ENCODE measurements at places on chromosomes 2 and 18.

- DNase-seq = no peak
Observed at GRCh38 chr2:118250463-118250862, 162.2 kb downstream of the INSIG2 start.

GRCh38 chr2:184040230-184040629 is 558.1 kb upstream of the ZNF804A start:
- no peak for DNase-seq

DNA sequence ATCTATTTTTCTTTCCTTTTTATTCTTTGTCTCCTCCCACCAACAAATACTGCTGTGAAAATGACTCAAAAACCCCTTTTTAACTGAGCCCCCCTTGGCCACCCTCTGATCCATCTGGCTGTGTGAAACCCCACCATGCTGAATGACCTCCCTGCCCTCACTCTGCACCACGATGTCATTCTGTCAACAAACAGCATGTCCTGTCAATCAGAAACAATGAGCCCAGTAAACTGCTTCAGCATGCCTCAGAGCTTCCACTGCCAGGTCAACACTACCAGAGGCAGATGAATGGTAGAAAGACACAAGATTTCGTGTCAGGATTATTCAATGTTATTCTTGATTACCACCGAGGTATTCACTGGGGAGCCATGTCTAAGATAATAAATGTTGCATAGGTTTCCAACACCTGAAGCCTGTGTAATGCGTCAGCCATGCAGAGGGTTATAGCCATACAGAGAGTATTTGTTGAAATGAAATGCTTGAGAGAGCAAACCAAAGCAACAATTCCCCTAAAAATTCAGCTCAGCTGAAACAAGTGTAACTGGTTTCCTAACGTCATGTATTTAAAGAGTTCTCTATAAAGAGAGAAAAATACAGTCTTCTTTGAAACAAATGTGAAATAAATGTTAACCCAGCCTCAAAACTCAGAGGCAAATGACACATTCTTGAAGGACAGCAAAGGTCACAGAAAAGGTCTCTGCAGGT is 76.7 kb downstream of the LRP2 start:
- no peak for DNase-seq

GRCh38 chr18:52652391-52652790 is 312.4 kb downstream of the DCC start:
- DNase-seq = no peak
